ENCODE measurements at places on chromosomes 2 and 18.

DNA sequence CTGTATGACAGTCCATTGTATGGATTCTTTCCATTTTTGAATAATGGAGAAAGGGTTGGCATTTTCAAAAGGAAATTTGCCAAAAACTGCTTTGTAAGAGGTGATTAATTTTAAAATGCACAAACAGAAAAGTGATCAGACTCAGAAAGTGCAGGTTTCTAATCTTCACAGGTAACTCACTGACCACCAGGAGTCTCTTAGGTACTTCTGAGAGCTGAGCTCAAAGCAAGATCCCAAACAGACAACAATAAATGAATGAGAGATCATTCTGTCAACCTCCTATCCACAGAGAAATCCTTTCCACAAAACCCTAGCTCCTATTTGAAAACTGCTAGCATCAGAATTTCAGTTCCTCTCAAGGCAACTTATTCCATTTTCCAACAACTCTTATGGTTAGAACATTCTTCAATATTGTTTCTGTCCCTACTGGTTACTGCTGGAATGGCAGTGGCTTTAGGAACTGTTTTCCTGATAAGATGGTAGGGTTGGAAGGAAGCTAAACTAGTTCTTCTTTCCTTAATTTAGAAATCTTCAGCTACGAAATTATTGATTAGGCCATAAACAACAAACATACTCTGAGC is 20.6 kb upstream of the HAAO start:
- DNase-seq, result no peak

DNA sequence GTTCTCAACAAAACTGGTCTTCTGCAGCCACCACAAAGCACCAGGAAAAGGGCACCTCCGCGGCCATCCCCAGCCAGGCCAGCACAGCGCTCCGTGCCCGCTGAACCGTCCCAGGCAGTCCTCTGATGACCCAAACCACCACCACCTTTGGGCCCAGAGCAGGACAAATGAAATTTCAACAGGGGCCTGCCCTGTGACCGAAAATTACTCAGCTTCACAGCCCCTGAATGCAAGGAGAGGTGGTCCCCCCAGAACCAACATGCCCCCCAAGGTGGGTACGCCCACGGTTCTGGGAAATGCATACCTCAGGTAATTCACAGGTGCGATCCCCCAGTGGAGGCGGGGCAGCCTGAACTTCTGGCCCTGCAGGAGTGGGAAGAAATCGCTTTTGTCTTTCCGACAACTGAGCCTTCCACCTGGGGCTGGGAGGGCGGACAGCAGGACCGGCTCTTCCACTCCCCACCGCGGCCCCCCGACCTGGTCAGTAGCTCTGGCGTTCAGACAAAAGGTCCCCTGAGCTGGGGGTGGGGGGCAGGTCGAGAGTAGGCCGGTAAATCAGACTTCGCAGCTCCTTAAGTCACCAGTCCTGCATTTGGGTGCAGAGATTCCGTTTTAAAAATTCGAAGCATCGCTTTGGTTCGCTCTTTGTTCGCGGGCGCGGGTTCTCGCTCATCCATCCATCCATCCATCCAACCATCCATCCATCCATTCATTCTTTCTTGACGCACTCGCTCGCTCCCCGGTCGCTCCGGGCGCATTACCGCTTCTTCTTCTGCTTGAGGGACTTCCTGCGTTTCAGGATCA is 1.4 kb downstream of the ARL4C start:
- no peak for DNase-seq

GRCh38 chr2:145043399-145043834 is 523.5 kb upstream of the ZEB2 start:
- no peak for DNase-seq

GRCh38 chr2:191318729-191319078 is 73.5 kb downstream of the MYO1B start:
- peak; percentile 57 for DNase-seq

DNA sequence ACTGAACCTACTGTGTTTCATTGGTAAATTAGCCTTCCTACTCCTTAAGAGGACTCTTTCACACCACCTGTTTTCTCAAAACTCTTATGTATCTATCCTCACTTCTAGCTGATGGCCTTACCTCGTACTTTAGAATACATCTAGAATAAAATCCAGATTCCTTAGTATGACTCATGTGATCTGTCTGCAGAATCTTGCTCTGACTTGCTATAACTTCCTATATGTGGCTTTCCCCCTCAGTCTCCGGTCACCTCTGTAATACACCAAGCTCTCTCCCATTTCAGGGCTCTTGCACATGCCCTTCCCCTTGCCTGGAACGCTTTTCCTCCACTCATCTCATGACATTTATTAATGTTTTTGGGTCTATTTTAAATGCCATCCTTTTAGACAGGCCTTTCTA is 95.6 kb upstream of the LHCGR start:
- DNase-seq, result no peak

DNA sequence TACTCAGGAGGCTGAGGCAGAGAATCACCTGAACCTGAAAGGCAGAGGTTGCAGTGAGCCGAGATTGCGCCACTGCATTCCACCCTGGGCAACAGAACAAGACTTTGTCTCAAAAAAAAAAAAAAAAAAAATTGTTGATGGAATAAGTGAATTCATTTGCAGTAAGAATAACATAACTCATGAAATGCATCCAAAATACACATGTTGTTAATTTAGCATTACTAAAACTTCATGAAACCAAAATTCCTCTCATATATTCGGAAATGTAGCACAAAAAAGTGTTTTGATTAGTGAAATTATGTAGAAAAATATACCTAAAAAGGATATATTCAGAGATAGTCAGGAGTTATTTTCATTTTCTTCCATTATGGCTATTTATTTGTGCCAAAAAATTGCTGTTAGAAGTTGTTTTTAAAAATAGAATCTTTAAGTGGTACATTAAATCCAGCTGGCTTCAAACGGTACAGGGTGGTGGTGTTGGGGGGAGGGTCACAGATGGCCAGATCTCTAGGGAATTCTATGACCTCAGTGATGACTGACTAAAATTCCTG is 78.2 kb upstream of the UGP2 start:
- DNase-seq, result peak; percentile 69

Data from fibroblast of skin of left quadriceps (primary cell).